Activated CD4-positive, alpha-beta T cell treated with anti-CD3 and anti-CD28 coated beads, Interleukin-2, amount 10 ng/mL, durations not matched to agents 7 days and 5 days (primary cell): ENCODE measurements at places on chromosomes 5 and 9. TPM values are rescaled to one million over a fixed set of nuclear protein-coding genes. Genes with fewer than 3 reads are reported as not detected.

- H3K27ac ChIP-seq = peak overlapping the region; percentile 93
- DNase-seq = peak; percentile 82
- peaks cover 45% of the 10 kb centered on the region for H3K4me1 ChIP-seq
- no peaks in the 10 kb centered on the region for H3K27me3 ChIP-seq
Measured at GRCh38 chr9:72526901-72527800, 5.7 kb downstream of the TMC1 start.

DNA sequence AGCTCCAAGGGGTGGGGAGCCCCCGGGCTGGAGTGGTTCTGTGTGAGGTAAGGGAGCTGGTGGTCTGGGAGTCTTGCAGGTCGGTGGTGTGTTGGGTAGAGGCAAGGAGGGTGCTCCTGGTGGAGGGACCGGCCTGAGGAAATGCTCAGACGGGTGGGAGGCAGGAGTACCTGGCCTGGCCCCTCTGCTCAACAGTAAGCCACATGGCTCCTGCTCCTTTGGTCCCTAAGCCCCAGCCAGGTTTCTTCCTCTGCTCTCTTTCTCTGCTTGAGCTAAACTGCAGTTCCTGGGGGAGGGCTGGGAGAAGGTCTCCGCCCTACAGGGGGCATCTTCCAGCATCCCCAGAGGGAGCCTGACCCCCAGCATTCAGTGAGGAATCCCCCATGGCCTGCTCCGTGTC lies 17.2 kb downstream of the TSPAN17 start:
- H3K4me1 ChIP-seq = peaks cover 14% of the 10 kb centered on the region
- H3K27ac ChIP-seq = no peak overlapping the region
- DNase-seq = no peak

- H3K36me3 ChIP-seq = no peaks in the 10 kb centered on the region
- no peak overlapping the region for H3K27ac ChIP-seq
- peaks cover 5% of the 10 kb centered on the region for H3K27me3 ChIP-seq
Measured at GRCh38 chr5:2047341-2047927, 164.7 kb upstream of the IRX4 start.

GRCh38 chr5:90689064-90689463 lies 130.5 kb downstream of the ADGRV1 start:
- DNase-seq = no peak
- H3K4me1 ChIP-seq = no peaks in the 10 kb centered on the region
- no peak overlapping the region for H3K4me3 ChIP-seq
- no peaks in the 10 kb centered on the region for H3K27me3 ChIP-seq

- DNase-seq = peak; percentile 74
- H3K36me3 ChIP-seq = peaks cover 6% of the 10 kb centered on the region
- H3K27me3 ChIP-seq = no peaks in the 10 kb centered on the region
- peaks cover 47% of the 10 kb centered on the region for H3K4me1 ChIP-seq
Measured at GRCh38 chr9:133148199-133149129, 15.2 kb downstream of the GBGT1 start.

GRCh38 chr5:169201597-169201996 lies 99.3 kb downstream of the SLIT3 start:
- H3K4me3 ChIP-seq = no peak overlapping the region
- DNase-seq = no peak
- no peaks in the 10 kb centered on the region for H3K4me1 ChIP-seq
- no peaks in the 10 kb centered on the region for H3K36me3 ChIP-seq

GRCh38 chr5:89595056-89595455 lies 712.1 kb upstream of the MEF2C start:
- DNase-seq = no peak
- H3K4me3 ChIP-seq = no peak overlapping the region
- H3K36me3 ChIP-seq = no peaks in the 10 kb centered on the region
- no peaks in the 10 kb centered on the region for H3K27me3 ChIP-seq

DNA sequence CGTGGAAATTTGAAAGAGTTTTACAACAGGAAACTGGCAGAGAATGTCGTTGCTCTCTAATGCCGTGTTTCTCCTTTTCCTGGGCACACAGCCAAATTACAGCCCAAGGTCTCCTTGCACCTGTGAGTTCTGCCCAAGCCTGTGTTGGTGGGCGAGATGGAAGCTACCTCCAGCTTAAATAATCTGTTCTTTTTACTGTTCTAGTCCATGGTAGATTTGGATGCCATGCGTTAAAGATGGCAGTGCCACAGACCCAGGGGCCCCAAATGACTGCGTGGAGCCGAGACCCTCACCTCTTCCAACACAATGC lies 92.6 kb upstream of the IRX4 start:
- no peak overlapping the region for H3K4me3 ChIP-seq
- H3K27me3 ChIP-seq = peaks cover 2% of the 10 kb centered on the region
- H3K27ac ChIP-seq = no peak overlapping the region
- H3K36me3 ChIP-seq = no peaks in the 10 kb centered on the region
- H3K4me1 ChIP-seq = no peaks in the 10 kb centered on the region

GRCh38 chr5:61202213-61202612 lies 39.9 kb upstream of the SMIM15 start:
- H3K27ac ChIP-seq = no peak overlapping the region
- DNase-seq = no peak
- H3K36me3 ChIP-seq = peaks cover 2% of the 10 kb centered on the region
- peaks cover 16% of the 10 kb centered on the region for H3K27me3 ChIP-seq
- no peak overlapping the region for H3K4me3 ChIP-seq

DNA sequence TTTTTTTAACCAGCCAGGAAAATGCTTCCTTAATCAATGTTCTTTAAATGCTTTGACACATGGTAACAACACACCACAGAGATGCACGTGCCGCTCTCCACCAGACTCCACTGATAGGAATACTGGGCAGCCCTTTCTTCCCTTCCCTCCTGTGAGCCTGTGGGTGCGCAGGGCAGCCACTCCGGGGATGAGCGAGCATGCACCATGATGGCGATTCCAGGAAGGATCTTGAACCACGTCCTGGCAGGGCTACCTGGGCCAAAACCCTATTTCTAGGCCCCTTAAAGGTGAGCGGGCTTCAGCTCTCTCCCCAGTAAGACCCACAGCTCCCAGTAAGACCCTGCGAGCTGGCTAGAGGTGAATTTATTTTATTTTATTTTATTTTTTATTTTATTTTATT lies 128.2 kb downstream of the MVB12B start:
- peaks cover 4% of the 10 kb centered on the region for H3K4me1 ChIP-seq
- H3K4me3 ChIP-seq = no peak overlapping the region
- no peaks in the 10 kb centered on the region for H3K36me3 ChIP-seq

GRCh38 chr9:112881331-112881730 lies 9.3 kb downstream of the SLC46A2 start:
- no peaks in the 10 kb centered on the region for H3K36me3 ChIP-seq
- no peak overlapping the region for H3K4me3 ChIP-seq
- no peak for DNase-seq

- no peaks in the 10 kb centered on the region for H3K27me3 ChIP-seq
- no peak overlapping the region for H3K27ac ChIP-seq
- H3K36me3 ChIP-seq = peaks cover 12% of the 10 kb centered on the region
Measured at GRCh38 chr5:82019342-82020138, 47.7 kb downstream of the ATG10 start.

DNA sequence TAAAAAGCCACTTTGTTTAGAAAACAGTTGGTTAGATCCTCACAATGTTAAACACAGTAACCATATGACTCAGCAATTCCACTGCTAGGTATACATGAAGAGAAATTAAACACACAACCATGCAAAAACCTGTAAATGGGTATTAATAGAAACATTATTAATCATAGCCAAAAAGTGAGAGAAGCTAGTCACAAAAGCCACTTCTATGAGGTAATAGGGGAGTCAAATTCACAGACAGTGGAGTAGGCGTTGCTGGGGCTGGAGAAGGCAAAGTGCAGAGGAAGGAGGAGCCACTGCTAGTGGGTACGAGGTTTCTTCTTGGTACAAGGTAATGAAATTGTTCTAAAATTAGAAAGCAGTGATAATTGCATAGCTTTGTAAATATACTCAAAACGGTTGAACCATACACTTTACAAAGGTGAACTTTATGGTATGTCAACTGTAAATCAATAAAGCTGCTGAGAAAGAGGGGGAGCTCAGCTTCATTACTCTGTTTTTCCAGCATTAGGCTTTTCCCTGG lies 364.4 kb downstream of the GADD45G start:
- H3K36me3 ChIP-seq = no peaks in the 10 kb centered on the region
- H3K27me3 ChIP-seq = peaks cover 6% of the 10 kb centered on the region

DNA sequence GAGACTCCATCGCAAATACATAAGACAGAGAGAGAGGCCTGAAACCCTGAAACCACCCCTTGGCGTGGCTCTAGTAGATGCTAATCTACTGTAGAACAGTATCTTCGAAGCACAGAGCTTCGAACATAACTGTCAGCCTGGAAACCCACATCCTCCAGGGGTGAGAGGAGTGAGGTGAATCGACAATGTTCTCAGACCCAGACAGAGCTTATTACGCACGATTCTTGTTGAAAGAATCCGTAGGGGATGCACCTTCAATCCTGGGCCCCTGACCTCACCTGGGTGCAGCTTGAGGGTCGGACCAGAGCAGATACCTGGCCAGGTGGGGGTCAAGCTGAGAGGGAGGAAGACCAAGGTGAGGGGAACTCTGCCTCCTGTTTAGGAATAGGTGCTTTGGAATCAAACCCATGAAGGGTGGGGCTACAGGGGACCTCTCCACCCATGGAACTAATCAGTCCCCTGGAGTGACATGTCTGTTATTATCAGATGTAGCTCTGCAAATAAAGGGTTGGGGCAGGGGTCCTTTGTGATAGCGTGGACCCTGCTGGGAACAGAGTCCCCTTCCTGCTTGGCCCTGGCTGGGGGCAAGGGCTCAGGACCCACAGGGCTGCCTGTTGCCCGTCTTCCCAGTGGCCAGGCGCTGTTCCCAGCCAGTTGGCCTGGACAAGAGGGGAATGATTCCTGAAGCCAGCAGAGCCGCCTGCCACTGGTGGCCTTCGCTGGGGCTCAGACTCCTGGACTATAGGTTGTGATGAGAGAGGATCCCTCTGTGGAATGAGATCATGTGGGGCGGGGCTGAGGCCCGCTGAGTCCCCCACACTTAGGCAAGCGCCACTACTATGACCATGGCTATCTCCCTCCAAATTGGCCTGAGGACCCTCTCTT lies 41.2 kb downstream of the DBH start:
- H3K4me1 ChIP-seq = peaks cover 41% of the 10 kb centered on the region
- no peak overlapping the region for H3K4me3 ChIP-seq
- peak overlapping the region; percentile 96 for H3K27ac ChIP-seq
- H3K27me3 ChIP-seq = no peaks in the 10 kb centered on the region
- no peaks in the 10 kb centered on the region for H3K36me3 ChIP-seq
- peak; percentile 84 for DNase-seq

GRCh38 chr9:71758277-71758676 lies 10.0 kb downstream of the CEMIP2 start:
- H3K36me3 ChIP-seq = peaks cover 12% of the 10 kb centered on the region
- H3K4me1 ChIP-seq = peaks cover 60% of the 10 kb centered on the region
- H3K27me3 ChIP-seq = no peaks in the 10 kb centered on the region

DNA sequence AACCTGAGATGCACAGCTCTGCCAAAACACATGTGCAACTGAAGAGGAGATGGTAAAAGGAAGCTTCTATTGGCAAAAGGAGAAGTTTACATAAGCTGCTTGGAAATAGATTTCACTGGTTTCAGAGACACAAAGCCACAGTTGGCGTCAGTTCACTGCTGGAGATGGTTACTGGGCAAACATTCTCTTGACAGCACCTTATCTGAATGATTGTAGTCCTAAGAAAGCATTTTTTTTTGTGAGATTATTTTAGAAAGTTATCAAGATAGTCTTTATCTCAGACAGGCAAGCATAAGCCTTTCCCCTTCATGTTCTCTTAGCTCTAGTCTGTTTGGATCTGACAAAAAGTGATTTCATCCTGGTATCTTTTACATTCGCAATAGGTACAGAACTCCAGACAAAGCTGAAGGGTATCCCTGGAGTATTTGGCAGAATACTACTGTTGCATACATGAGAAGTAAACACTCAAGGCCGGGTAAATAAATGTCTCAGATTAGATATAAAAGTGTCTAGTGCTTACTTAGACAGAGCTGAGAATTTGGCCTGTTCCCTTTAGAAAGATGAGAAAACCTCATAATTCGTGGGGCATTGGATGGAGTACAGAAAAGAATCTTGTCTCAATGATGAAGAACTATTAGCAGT lies 1668.0 kb upstream of the NUDT12 start:
- H3K4me3 ChIP-seq = no peak overlapping the region
- H3K27me3 ChIP-seq = no peaks in the 10 kb centered on the region
- DNase-seq = no peak
- no peaks in the 10 kb centered on the region for H3K4me1 ChIP-seq
- no peaks in the 10 kb centered on the region for H3K36me3 ChIP-seq

- no peaks in the 10 kb centered on the region for H3K4me1 ChIP-seq
- no peak overlapping the region for H3K27ac ChIP-seq
- H3K4me3 ChIP-seq = no peak overlapping the region
- no peak for DNase-seq
- no peaks in the 10 kb centered on the region for H3K36me3 ChIP-seq
Measured at GRCh38 chr9:127175764-127176163, 53.3 kb upstream of the ANGPTL2 start.

DNA sequence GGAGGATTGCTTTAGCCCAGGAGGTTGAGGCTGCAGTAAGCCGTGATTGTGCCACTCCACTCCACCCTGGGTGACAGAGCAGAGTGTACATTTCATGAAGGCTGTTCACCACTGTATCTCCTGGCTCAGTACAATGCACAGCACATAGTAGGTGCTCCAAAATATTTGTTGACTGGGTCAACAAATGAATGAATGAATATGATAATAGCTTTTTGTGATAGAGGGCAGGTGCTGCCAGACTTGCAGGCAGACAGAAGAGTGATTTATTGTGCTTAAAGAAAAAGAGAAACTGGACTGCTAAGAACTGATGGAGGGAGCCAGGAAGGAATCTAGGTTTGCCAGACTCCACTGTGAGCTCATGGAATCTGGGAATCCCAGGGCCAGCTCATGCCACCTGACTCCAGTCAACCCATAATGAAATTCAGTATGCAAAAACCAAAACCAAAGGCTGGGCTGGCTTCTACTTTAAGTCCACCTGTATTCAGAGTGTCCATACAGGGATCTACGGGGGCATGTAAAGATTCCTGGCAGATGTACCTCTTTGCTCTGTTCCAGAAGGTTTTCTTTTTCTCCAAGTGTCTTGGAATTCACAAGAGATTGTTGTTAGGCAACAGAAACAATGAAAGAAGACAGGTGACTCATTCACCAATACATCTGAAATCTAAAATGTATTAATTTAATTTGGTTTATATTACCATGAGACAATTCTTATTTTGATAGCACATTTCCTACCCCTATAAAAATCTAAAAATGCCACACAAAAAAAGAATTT lies 15.5 kb upstream of the CTNNA1 start:
- H3K27ac ChIP-seq = no peak overlapping the region
- no peaks in the 10 kb centered on the region for H3K36me3 ChIP-seq
- no peak for DNase-seq
- H3K27me3 ChIP-seq = peaks cover 16% of the 10 kb centered on the region
- no peak overlapping the region for H3K4me3 ChIP-seq

Gene LCP2
- 285 TPM for total RNA-seq

Gene GPR21
- total RNA-seq = 0.94 TPM

Gene SPACA9
- 3.0 TPM for total RNA-seq

Gene FOXE1
- total RNA-seq = not detected

Gene DDX4
- total RNA-seq = 0.48 TPM

Gene GDA
- total RNA-seq = not detected

Gene CTSV
- 0.79 TPM for total RNA-seq

Gene ANKH
- 69.3 TPM for total RNA-seq

Gene PTGES
- not detected for total RNA-seq

Gene FAM221B
- total RNA-seq = not detected

Gene AK8
- total RNA-seq = not detected

Gene UBQLN1
- 110 TPM for total RNA-seq
